ENCODE measurements at places on chromosomes 6 and 20. TPM values are rescaled to one million over a fixed set of nuclear protein-coding genes. Genes with fewer than 3 reads are reported as not detected.

DNA sequence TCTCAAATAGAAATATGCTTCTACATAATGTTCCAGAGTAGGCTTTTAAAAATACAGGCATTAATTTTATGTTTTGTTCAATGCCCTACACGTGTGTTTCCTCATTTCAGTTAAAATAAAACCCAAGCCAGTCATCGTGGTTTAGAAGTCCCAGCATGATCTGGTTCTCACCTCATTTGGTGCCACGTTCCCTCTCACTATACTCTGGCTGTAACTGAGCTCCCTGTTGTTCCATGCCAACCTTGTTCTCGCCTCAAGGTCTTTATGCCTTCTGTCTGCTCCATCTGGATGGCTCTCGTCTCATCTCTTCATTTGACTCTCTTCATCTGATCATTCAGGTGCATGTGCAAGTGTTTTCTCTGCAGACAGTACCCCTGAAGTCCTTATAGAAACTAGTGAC, 32.6 kb downstream of the HDGFL1 start:
- DNase-seq = no peak

DNA sequence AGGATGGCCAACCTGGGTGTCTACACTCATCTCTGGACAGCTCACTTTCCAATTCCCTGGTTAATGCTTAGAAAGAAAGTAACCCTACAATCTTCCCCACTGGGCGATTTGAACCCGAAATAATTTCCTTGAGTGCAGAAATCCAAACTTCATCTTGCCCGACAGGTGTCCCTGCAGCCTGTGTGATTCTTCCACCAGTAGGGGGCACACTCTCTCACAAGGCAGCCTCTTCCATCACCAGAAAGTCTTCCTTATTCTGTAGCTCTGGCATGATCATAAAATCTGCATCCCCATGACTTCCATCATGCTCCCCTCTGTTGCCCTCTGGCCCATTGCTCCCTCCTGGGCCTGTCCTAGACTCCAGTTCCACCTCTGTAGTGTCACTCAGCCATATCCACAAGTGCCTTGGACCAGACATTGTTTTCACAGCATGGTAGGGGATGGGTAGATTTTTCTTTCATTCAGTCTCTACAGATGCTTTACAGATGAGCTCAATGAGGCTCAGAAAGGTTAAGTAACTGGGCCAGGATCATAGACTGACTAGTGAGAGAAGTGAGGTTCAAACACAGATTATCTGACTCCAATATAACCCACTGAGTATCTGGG, 170.4 kb upstream of the SPTLC3 start:
- DNase-seq = peak; percentile 11

- no peak for DNase-seq
Measured at GRCh38 chr20:23366384-23366783, 4.4 kb downstream of the GZF1 start.

DNA sequence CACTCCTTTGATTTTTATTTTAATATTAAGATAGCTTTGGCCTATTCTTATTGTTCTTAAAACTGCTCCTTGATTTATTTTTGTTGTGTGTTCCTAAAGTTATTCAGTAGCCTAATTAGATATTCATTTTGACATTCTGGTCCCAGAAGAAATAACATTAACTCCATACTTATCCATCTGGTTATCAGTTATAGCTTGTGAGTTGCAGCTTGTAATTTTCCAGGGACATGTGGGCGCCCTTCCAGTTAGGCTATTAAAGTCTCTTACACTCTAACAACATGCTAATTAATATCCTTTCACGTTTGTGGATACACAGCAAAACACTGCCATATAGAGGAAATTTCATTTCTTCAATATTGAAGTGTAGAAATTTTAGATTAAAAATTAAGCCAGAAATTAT, 987.5 kb downstream of the HACE1 start:
- no peak for DNase-seq

DNA sequence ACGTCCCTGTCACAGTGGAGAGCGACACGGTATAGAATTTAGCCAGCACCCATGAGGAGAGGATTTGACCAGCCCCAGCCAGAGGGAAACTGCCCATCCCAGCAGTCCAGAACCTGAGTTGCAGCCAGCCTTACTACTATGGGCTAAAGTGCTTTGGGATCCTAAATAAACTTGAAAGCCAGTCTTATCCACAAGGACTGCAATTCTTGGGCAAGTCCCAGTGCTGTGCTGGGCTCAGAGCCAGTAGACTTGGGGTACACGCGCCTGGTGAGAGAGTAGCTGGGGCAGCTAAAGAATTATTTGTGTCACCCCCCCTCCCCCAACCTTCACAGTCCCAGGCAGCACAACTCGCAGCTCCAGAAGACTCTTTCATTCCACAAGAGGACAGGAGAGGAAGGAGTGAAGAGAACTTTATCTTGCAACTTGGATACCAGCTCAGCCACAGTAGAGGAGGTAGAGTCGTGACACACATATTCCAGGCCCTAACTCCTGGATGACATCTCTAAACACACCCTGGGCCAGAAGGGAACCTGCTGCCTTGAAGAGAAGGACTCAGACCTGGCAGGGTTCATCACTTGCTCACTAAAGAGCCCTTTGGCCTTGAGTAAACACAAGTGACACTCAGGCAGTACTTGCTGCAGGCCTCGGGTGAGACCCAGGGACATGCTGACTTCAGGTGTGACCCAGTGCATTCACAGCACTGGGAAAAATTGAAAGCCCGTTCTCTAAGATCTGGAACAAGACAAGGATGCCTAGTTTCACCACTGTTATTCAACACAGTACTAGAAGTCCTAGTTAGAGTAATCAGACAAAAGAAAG, 100.3 kb downstream of the REV3L start:
- DNase-seq = no peak

DNA sequence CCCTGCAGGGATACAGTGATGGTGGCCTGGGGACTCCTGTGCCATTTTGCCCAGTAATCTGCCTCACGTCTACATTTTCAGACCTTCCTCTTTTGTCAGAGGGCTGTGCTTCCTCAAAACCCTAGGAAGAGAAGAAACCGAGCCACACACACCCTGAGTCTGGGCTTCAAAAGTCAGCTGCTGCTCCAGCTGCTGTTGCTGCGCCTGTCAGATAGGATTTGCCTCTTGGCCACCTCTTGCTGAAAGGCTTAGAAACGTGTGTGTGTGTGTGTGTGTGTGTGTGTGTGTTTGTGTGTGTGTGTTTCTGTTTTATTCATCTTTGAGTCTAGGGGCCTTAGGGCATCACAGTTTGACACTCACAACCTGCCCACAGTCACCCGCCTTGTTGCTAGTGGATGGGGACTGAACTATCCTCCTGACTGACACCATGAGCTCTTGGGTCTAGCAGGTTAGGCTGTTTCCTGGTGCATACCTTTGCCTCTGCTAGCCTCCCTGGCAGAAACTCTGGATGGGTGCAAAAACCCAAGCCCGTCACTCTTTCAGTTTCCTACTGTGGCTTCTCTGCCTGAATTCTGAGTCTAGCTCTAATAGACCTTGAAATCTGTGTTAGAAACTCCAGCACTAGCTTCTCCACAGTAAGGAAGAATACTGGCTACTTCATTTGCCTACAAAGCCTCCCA, 94.9 kb upstream of the CEP85L start:
- DNase-seq = no peak

GRCh38 chr6:144824018-144824417, 538.9 kb downstream of the UTRN start:
- DNase-seq = no peak

DNA sequence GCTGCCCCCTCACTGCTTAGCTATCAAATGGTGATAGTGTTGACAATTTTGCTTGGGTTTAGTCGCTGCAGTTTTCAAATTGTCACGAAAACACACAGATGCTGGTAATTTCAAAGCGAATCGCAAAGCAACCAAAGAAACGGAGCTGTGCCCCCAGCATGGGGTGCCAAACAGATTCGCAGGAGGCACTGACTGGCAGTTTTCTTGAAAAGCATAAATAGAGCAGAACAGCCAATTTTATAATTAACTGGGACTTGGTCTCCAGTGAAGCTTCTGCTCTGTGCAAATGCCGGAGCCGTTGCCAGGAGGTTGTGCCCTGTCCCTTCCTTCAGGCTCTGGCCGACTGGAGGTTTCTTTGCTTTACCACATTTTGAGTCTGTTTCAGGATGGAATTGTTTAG, 18.8 kb downstream of the ARHGAP40 start:
- no peak for DNase-seq

- DNase-seq = no peak
Measured at GRCh38 chr6:15355683-15356099, 109.8 kb downstream of the JARID2 start.

DNA sequence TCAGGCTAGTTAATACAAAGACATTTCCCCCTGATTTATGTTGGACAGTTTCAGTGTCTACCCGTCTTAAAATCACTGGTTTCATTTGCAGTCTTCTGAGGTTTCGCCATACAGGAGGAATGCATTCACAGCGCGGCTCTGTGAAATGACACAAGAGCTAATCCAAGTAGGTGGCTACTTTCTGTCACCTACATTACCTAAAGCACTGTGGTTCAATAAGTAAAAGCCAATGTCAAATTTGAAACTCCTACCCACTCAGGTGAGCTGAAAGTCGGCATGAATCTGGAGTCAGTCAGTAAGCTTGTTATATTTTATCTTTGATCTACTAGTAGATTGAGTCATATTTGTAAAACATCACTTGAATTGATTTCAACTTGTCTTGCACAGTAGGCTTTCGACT, 370.8 kb downstream of the LAMA2 start:
- DNase-seq = no peak

- DNase-seq = no peak
Measured at GRCh38 chr6:71496018-71496721, 207.6 kb downstream of the OGFRL1 start.

- no peak for DNase-seq
Measured at GRCh38 chr20:19375801-19376200, 163.4 kb downstream of the SLC24A3 start.

DNA sequence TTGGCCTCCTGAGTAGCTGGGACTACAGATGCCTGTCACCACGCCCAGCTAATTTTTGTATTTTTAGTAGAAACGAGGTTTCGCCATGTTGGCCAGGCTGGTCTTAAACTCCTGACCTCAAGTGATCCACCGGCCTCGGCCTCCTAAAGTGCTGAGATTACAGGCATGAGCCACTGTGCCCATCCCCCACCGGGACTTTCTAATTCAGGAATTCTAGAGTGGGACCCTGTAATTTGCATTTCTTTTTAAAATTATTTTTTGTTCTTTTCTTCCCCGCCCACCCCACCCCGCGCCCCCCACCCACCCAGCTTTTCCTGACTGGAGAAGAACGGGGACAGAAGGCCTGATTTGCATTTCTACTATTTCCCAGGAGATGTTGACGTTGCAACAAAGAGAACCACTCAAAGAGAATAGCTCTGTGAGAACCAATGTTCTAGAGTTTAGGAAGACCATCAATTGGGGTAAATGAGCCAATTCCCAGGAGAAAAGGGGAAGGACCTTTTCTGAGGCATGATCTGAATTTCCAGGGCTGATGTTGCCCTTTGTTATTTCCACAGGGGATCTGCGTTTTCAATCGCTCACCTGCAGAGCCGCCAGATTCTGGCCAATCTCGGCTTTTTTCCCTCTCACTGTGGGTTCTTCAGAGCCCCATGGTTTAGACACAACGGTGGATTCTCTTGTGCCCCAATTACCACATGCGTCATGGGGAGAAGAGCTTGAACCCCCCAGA, 33.2 kb upstream of the TFAP2C start:
- DNase-seq = peak; percentile 46

- peak; percentile 22 for DNase-seq
Measured at GRCh38 chr6:134741200-134741536, 208.7 kb downstream of the ALDH8A1 start.

DNA sequence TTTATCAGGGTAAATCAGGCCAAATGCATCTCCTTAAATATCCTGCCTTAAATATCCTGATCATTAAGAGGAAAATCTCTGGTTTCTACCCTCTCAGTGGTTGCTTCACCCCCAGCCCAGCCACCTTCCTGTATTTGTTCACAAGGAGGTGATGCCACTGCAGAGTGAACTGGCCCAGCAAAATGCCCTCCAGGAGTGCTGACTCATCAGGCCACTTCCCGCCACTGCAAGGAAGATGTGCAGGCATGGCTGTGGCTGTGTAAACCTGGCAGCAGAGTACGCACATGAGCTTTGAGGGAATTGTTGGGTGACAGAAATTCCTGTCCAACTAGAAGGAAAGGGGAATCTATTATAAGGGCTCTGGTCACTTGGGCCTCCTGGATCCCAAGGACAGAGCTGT, 13.8 kb downstream of the NQO2 start:
- DNase-seq = peak; percentile 13

DNA sequence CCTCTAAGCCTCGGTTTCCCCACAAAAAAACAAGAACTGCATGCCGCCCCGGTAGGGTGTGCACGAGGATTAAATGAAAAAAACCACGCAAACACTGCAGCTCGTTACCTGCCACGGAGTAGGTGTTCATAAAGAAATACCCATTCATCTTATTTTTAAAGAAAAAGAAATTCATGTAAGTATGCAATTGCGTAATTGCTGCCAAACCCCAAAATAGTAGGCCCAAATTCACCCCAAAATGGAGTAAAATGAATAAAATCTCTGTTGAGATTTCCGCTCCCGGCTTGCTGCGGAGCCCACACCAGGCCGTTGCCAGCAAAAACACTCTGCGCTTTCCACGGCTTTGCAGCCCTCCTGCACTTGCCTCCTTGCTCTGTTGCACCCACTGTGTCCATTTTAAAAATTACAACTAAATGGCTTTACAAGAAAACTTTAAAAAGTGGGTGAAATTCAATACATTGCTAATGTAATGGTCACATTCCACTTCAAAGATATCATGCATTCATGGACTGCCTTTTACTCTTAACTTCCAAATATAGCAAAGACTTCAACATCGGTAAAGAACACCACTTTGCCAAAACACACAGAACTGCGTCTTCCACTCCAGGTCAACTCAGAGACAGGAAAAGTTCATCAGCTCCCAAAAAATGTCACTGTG, 125.0 kb downstream of the ZMYND8 start:
- no peak for DNase-seq

Gene KCNQ5
- 0.18 TPM for total RNA-seq

Gene MTFR2
- total RNA-seq = 2.6 TPM

Gene OOEP
- total RNA-seq = not detected

Gene COL11A2
- 0.48 TPM for total RNA-seq

Gene PRDM1
- total RNA-seq = 2.4 TPM

Gene RUNX2
- 0.18 TPM for total RNA-seq

Gene MOCS1
- total RNA-seq = 22.0 TPM

Gene KCNK15
- not detected for total RNA-seq

Gene RFX6
- total RNA-seq = not detected

Gene LY6G6D
- total RNA-seq = 2.8 TPM

Gene TRAPPC3L
- not detected for total RNA-seq
